ENCODE measurements at places on chromosomes 2 and 18.
A peak's percentile ranks its signal among the peaks of the same experiment; 100 is the strongest.

- no peak for DNase-seq
Measured at GRCh38 chr2:39524061-39524460, 87.0 kb upstream of the MAP4K3 start.

GRCh38 chr18:3442919-3443318, 7.1 kb upstream of the TGIF1 start:
- no peak for DNase-seq

DNA sequence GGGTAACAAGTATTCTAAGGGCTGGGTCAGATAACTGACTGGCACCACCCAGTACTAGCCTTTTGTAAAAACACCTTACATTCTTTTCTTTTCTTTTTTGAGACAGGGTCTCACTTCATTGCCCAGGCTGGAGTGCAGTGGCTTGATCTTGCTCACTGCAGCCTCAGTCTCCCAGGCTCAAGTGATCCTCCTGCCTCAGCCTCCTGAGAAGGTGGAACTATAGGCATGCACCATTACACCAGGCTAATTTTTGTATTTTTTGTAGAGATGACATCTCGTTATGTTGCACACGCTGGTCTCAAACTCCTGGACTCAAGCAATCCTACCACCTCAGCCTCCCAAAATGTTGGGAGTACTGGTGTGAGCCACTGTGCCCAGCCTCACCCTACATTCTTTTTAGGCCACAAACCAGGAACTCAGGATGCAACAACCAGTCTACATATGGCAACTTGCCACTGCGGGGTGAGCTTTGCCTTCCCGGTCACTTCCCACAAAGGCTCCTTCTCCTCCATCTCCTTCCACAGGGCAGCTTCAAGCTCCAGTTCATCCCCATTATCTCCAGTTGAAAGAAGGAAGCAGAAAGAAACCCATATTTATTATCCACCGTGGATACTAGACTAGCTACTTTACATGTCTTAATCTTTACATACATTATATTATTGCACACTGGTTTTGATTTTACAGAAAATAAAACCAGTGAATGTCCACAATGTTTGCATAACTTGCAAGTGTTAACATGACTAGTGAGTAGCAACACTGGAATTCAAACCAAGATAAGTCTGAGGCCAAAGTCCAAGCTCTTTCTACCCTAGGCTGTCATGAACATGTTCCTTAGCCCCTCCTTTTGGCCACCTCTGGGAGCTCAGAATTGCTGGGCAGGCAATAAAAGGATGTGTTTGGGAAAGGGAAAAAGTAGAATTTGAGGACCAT, 23.7 kb upstream of the AP1S3 start:
- no peak for DNase-seq

GRCh38 chr2:173740639-173741038, 224.5 kb downstream of the SP3 start:
- DNase-seq = no peak

DNA sequence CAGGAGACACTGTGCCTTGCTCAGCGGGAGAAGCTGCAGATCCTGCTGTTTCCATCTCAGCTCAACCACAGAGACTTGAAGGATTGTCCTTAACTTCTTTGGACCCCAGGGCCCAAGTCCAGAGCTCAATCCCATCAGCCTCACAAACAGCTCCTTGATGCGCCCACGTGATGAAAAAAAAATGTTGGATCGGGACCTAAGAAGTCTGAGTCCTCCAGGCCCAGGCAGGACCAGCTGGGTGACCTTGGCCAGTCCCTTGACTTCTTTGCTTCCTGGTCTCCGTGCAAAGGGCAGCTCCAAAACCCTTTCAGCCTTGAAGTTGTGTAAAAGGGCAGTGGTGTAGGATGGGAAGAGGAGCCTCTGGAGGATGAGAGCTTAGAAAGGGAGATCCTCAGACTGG, 175.5 kb downstream of the ZFP36L2 start:
- no peak for DNase-seq

DNA sequence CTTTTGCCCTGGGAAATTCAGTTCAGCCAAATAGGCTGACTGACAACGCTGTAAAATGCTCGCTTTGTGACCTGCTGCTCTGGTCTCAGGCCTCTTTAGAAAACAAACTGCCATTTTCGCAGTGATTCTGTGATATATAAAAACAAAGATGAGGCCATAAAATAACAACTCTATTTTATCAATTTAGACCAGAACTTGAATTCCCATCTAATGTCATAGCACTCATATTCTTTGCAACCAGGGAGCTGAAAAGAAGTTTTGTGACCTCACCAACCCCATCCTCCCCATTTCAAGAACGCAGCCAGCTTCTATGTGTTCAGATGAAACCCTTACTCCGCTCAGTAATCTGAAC, 40.3 kb downstream of the TCF4 start:
- no peak for DNase-seq

- DNase-seq = no peak
Measured at GRCh38 chr18:998936-999335, 94.3 kb downstream of the ADCYAP1 start.

DNA sequence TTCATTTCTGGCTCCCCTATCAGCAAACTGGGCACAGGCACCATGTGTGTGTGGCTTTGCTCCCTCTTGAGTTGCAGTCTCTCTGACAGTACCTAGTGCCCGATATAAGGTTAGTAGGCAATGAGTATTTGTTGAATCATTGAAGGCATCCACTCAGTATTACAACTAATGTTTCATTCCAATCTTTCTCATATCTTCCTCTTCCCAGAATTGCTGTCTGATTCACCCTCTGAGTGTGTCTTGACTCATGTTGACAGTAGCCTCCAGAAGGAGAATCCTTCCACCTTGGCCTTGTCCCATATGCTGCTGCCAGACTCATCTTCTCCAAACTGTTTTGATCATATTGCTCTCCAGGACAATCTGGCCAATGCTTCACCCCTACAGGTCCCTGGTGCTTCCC, 202.5 kb downstream of the LRRTM1 start:
- DNase-seq = no peak

GRCh38 chr2:20061476-20061875, 10.0 kb upstream of the LAPTM4A start:
- DNase-seq = no peak

GRCh38 chr18:48676756-48677368, 138.0 kb downstream of the CTIF start:
- peak; percentile 65 for DNase-seq

- DNase-seq = no peak
Measured at GRCh38 chr18:34957119-34957863, 83.9 kb upstream of the MAPRE2 start.

GRCh38 chr18:29823671-29824070, 1218.9 kb downstream of the DSC3 start:
- no peak for DNase-seq

DNA sequence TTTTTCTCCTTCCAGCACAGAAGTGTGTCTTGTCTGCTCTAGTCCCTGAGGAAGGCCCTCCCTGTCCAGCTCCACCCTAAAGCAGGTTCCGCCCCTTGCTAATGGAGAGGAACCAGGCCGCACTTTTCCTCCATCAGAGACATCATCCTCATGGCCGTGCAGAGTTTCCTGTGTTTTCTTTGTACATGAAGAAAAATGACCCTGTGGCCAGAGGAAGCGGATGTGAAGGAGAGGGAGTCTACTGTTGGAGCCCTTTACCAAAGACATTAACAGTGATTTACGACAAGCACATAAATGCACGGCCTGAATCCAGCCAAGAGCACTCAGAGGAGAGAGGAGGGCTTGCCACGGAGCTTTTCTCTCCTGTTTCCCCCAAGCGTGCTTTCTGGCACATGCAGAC, 109.5 kb downstream of the RNF144A start:
- no peak for DNase-seq

DNA sequence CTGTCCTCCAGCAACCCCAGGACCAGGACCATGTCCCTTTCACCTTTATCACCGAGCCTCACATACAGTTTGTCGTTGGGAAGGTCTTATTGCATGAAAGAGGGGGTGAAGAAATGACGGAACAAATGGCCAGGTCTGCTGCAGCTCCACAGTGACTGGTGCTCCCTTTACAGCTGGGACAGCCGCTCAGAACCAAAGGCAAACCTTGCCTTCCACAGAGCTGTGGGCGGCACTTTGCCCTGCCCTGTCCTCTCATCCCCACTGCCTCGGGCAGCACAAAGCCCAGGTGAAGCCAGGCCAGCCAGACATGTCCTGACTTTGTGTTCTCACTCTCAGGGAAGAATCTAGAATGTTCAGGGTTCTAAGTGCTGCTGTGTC, 961 bp downstream of the GPR55 start:
- no peak for DNase-seq

GRCh38 chr18:49206717-49207116, 253.7 kb downstream of the DYM start:
- DNase-seq = no peak

- DNase-seq = no peak
Measured at GRCh38 chr2:154484338-154485099, 214.0 kb upstream of the KCNJ3 start.

- DNase-seq = no peak
Measured at GRCh38 chr2:126655051-126655450, 907 bp upstream of the GYPC start.

DNA sequence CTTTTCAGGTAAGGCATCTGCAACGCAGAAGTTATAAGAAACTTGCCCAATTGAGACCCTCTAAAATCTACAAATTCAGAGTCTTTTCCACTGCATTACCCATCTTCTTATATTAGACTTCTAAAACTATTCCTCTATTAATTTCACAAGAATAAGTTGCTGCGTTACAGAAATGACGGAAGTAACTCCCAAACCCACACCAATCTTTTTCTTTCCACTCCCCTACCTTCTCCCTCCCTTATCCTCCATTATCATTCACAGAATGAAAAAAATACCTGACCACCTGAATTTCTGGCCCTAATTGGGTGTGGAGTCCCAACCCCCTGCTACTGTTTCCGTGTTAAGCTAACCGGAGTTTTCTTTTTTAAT, 689 bp downstream of the RPRD1A start:
- no peak for DNase-seq

GRCh38 chr2:63012541-63012940, 38.1 kb upstream of the OTX1 start:
- DNase-seq = no peak

DNA sequence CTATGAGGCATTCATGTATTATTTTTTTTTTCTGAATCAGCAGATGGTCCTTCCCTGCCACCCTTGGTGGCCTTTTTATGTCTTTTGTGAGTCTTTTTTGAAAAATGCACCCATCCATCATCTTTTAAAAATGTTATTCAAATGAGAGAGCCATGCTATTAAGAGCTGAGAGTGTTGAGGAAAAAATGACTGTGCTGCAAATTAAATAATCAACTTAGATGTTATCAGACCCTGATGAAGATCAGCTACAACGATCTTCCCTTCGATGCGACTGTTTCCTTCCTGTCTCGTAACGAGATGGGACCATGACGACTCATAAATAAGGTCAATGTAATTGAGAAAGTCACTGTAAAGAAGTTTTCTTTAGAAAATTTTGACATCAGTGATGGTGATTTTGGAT, 44.4 kb downstream of the TRIB2 start:
- DNase-seq = no peak

GRCh38 chr2:215843579-215843978, 169.8 kb downstream of the MREG start:
- DNase-seq = no peak

DNA sequence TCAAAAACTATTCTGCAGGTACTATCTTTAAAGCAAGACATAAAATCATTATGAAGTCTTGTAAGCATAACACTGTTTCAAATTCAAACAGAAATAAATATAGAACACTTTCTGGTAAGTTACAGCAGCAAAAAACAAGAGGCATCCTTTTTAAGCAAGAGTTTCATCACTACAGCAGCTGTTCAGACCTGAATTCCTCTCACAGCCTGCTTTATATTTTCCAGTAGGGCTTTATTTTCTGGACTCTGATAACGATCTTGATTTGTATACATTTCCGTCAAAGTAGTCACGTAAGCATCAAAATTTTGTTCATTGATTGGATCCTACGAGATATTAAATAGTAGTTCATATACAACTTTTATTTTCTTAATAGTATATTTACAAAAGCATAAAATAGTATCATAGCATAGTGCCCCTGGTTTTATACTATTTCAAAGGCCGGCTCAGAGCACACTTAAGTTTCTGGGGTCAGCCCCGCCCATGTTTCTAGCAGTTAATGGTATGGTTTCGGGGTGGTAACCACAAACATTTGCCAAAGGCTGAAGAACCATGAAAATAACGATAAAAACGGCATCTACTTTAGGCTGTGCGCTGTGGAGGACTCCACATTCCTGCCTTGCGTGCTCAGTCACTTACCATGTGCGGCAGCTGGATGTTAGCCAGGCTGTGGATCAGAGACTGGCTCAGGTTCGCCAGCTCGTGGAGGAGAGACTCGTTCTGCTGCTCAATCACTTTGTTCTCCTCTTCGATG, 47.5 kb upstream of the PXDN start:
- DNase-seq = no peak

- DNase-seq = no peak
Measured at GRCh38 chr2:28626376-28626775, 125.3 kb upstream of the PPP1CB start.

DNA sequence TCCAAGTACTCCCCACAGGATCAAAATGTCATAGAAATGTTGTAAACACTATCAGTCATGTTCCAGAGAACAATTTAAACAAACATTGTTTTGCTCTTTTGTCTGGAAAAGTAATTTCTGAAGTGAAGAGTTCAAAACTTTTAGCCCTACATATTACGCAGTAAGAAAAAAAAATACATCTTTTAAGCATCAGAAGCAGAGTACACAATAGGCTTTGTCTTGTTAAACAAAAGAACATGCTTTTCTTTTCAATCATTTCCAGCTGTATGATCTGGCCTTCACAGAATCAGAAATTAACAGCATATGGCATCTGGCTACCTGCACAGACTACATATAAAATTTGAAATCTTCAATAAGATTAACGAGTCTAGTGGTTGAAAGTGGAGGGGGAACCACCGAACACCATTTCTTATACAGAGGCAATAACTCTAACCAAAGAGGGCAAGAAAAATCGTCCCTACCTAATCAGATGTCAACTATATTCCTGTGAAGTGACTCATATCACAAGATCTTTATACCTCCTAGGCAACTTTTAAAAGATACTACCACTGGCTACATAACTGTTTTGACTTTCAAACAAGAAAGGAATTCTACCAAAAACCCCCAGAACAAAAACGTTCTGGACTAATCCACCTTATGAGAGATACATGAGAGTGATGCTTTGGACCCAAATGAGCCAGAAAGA, 149.3 kb downstream of the EXOC6B start:
- no peak for DNase-seq

GRCh38 chr2:23449831-23450331, 64.9 kb downstream of the KLHL29 start:
- no peak for DNase-seq

- DNase-seq = no peak
Measured at GRCh38 chr2:236054621-236055305, 113.4 kb downstream of the GBX2 start.

All from activated CD4-positive, alpha-beta T cell treated with anti-CD3 and anti-CD28 coated beads, Interleukin-2, amount 50 U/mL, for 1 hour (primary cell).